Left cardiac atrium (tissue), 4 donors: ENCODE measurements at places on chromosomes 4 and X. TPM values are rescaled to one million over a fixed set of nuclear protein-coding genes. Genes with fewer than 3 reads are reported as not detected.

Gene DOCK11
- total RNA-seq: 22.1 TPM

Gene FGFBP1
- not detected for total RNA-seq

Gene HELQ
- 13.0 TPM for total RNA-seq

Gene ARMCX6
- total RNA-seq: 30.4 TPM

Gene CFAP99
- total RNA-seq: not detected

Gene SH2D1A
- total RNA-seq: 0.47 TPM

Gene IGSF1
- total RNA-seq: 4.1 TPM

Gene TAF7L
- total RNA-seq: not detected

Gene SULT1B1
- total RNA-seq: 1.6 TPM

Gene HELT
- not detected for total RNA-seq

Gene MEPE
- not detected for total RNA-seq

Gene PRR32
- 4.9 TPM for total RNA-seq

Gene IL15
- total RNA-seq: 3.8 TPM
